SJSA1 (cell line): ENCODE measurements at places on chromosomes 7 and 10. TPM values are rescaled to one million over a fixed set of nuclear protein-coding genes. Genes with fewer than 3 reads are reported as not detected.

Gene HMX2
- 0.38 and 0.61 TPM in 2 replicates for total RNA-seq

Gene NPSR1
- not detected in 2 replicates for total RNA-seq

Gene ACHE
- total RNA-seq, result 0.16 TPM in 1 of 2 replicates, not detected in the other

DNA sequence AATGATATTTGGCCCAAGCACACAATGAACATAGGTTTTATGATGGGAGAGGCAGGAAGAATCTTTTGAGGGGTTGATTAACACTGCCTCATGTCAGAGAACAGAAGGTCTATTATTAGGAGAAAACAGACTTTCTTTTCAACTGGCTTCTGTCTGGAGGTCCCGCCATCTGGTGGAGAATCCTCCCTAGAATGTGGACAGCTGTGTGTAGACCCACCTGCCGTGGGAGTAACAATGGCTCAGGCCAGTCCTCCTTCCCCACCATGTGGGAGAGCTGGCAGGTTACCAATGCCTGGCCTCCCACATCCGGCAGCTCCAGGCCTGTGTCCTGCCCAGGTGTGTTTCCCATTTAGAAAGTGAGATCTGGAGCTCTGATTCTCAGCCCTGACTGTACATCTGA is 70.4 kb upstream of the AOAH start:
- no peak for DNase-seq
